Subcutaneous preadipocyte (primary cell): ENCODE measurements at places on chromosomes 7 and 10. TPM values are rescaled to one million over a fixed set of nuclear protein-coding genes. Genes with fewer than 3 reads are reported as not detected.

PDGFA gene
- 1.4 and 1.8 TPM in 2 replicates for total RNA-seq

LARP4B gene
- total RNA-seq: 42.6 and 59.4 TPM in 2 replicates

ZNF467 gene
- 0.20 TPM in 1 of 2 replicates, not detected in the other for total RNA-seq

CALCR gene
- not detected in 2 replicates for total RNA-seq

ZNF117 gene
- total RNA-seq: 2.3 and 5.1 TPM in 2 replicates

COL26A1 gene
- not detected in 2 replicates for total RNA-seq

TAS2R39 gene
- not detected in 2 replicates for total RNA-seq

FRMPD2 gene
- under 0.01 TPM in 1 of 2 replicates, not detected in the other for total RNA-seq

GNGT1 gene
- not detected in 2 replicates for total RNA-seq

LIPF gene
- not detected in 2 replicates for total RNA-seq

ZNF488 gene
- under 0.01 TPM in 2 replicates for total RNA-seq

LRMDA gene
- total RNA-seq: 3.1 and 10.7 TPM in 2 replicates
